ENCODE measurements at places on chromosomes 1 and 21. TPM values are rescaled to one million over a fixed set of nuclear protein-coding genes. Genes with fewer than 3 reads are reported as not detected.

DNASE2B gene
- not detected for total RNA-seq

SLC16A4 gene
- total RNA-seq, result 106 TPM

PRRX1 gene
- total RNA-seq, result 370 TPM

KIAA0040 gene
- 0.66 TPM for total RNA-seq

RPL5 gene
- total RNA-seq, result 809 TPM

Measured in placental pericyte (primary cell).